Dermis lymphatic vessel endothelial cell (primary cell): ENCODE measurements at places on chromosomes 11 and 22. TPM values are rescaled to one million over a fixed set of nuclear protein-coding genes. Genes with fewer than 3 reads are reported as not detected.

Gene TBX1
- total RNA-seq: 38.6 and 40.5 TPM in 2 replicates

Gene VSIG10L2
- total RNA-seq: 0.09 TPM in 1 of 2 replicates, not detected in the other

Gene OVCH2
- total RNA-seq: not detected in 2 replicates

Gene GRIA4
- 0.11 TPM in 1 of 2 replicates, not detected in the other for total RNA-seq

Gene CXCR5
- total RNA-seq: not detected in 2 replicates

Gene C11orf91
- total RNA-seq: 0.09 and 0.11 TPM in 2 replicates

Gene TMEM25
- 11.1 and 11.7 TPM in 2 replicates for total RNA-seq

Gene RTN4R
- total RNA-seq: 0.77 and 1.3 TPM in 2 replicates

Gene OR6A2
- under 0.01 TPM in 1 of 2 replicates, not detected in the other for total RNA-seq

Gene LRRC56
- total RNA-seq: 0.34 and 0.43 TPM in 2 replicates

Gene SCGB1C1
- total RNA-seq: not detected in 2 replicates

Gene BAIAP2L2
- total RNA-seq: 0.09 and 0.33 TPM in 2 replicates

Gene JRKL
- total RNA-seq: 4.8 and 5.6 TPM in 2 replicates

Gene SCO2
- 2.0 and 2.2 TPM in 2 replicates for total RNA-seq

Gene CYB5R2
- total RNA-seq: 0.26 and 0.33 TPM in 2 replicates

Gene LRP4
- 0.54 and 1.1 TPM in 2 replicates for total RNA-seq

Gene IL18
- total RNA-seq: 0.11 TPM in 1 of 2 replicates, not detected in the other

Gene FDXACB1
- 1.7 and 2.4 TPM in 2 replicates for total RNA-seq

Gene ANO5
- total RNA-seq: under 0.01 and 0.09 TPM in 2 replicates

Gene P2RX6
- total RNA-seq: under 0.01 TPM in 1 of 2 replicates, not detected in the other

Gene APOBEC3B
- total RNA-seq: 0.22 and 0.26 TPM in 2 replicates

Gene SCN2B
- not detected in 2 replicates for total RNA-seq
